Hindlimb muscle (tissue), 1 donor: ENCODE measurements at places on chromosomes 1 and 21. TPM values are rescaled to one million over a fixed set of nuclear protein-coding genes. Genes with fewer than 3 reads are reported as not detected.

The GNG12 gene
- polyA plus RNA-seq: 37.1 TPM

The DENND1B gene
- polyA plus RNA-seq: 4.5 TPM

The WNT3A gene
- polyA plus RNA-seq: not detected

The TMEM51 gene
- 11.4 TPM for polyA plus RNA-seq

DNA sequence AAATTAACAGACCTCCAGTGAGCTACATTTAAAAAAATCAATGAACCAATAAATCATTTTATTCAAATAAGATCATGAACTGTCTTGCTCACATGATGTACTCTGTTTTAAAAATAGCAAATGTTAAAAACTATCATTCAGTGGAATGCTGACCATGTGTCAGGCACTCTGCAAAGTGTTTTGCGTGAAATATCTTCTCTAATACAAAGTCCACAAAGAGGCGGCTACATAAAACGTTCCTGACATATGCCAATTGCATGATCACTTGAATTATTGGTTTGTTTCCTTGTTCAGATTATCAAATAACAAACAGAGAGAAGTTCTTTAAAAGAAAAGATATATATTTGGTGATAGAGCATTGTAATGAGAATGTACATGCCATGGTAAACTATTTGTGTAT, 10.7 kb downstream of the FMO2 start:
- no peak for DNase-seq

DNA sequence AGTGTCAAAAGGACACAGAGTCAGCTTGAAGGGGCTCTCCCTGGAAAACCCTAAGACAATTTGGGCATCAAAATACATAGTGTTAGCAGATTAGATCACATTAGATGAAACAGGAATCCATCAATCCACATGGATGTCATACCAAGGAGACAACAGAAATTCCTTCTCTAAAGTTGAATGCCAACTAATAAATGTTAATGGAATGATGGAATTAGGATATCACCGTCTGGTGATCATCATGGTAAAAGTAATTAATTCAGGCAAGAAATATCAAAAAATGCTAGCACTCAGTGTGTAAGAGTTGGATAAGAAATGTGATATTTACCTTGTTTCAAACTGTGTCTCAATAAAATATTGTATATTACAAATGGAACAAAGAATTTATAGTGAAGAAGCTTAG, 10.9 kb upstream of the SLC25A24 start:
- no peak for DNase-seq
